ENCODE measurements at places on chromosomes 11 and 22.

DNA sequence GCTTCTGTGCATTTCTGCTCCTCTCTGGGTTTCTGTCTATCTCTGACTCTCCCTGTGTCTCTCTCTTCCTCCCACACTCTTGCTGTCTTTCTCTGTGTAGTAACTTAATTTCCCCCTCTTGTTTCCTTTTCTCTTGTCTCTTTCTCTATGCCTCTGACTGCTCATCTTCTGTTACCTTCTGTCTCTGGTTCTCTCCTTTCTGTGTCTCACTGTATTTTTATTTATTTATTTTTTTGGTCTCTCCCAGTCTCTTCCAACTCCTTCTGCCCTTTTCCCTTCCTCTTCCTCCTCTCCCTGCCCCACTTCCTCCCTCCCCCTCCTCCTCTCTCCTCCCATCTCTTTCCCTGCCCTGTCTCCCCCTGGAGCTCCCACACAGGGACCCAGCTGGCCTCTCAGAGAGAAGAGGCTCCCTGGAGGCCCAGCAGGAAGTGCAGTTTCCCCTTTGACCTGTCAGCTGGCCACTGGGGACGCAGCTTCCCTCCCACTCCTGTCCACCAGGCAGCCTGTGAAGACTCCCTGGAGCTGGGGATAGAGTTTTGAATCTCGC, 38.3 kb upstream of the MYH9 start:
- DNase-seq: no peak

DNA sequence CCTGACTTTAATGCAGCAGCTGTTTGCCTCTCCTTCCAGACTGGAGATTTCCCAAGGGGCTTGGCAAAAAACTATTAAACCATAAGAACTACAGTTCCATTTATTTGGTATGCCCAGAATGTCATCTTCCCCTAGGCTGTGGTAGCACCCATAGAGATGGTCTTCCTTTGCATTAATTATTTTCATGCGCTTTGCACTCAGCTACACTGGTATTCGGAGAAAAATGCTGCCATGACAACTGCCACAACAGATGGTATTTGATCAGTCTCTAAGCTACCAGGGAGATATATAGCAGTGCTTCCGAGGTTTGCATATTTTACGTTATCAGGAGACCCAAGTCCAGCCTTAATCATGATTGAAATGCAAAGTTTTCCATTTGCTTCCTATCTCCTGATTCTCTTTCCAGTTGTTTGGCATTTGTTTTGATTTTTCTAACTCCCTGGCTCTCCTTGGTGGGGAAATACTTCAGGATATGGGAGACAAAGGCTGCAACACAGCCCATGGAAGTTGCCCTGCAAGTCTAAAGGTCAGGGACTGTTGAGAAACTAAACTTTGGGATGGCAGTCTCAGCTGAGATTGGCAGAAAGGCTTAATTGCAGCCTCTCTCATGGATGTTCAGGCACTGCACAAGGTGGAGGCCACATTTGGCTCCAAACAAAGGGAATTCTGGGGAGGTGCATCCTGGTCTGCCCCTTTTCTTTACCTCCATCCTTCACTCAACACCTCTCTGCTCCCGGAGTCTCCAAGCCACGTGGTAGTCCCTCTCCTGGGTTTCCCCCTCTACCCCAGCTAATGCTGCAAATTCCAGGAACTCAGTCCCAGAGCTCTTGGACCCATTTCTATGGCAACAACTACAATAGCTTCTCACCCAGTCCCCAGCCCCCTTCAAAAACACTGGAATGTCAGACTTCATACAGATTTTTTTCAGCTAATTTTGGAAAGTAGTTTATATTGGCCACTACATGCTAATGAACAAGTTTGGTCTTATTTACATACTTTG, 151.8 kb downstream of the NAV2 start:
- DNase-seq: no peak

GRCh38 chr11:108938604-108939003, 273.7 kb downstream of the DDX10 start:
- DNase-seq: no peak

DNA sequence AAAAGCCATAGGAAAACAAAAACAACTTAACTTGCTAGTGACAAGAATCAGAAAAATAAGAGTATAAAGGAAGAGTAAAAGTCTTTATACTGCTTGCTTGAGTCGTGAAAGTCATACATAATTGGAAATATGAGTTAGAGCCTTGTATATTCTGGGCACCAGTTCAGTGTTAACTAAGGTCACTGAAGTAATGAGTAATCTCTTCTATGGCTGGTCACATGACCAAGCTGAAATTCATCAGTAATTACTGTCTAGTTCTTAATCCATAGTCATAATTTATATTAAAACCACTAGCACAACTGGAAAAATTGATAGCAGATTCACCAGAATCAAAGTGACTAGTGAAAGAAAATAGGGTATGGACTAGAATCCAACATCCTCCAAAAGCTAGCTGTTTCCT, 84.4 kb upstream of the SLC5A12 start:
- DNase-seq: no peak

GRCh38 chr11:120289426-120289825, 35.7 kb upstream of the TLCD5 start:
- DNase-seq: no peak

DNA sequence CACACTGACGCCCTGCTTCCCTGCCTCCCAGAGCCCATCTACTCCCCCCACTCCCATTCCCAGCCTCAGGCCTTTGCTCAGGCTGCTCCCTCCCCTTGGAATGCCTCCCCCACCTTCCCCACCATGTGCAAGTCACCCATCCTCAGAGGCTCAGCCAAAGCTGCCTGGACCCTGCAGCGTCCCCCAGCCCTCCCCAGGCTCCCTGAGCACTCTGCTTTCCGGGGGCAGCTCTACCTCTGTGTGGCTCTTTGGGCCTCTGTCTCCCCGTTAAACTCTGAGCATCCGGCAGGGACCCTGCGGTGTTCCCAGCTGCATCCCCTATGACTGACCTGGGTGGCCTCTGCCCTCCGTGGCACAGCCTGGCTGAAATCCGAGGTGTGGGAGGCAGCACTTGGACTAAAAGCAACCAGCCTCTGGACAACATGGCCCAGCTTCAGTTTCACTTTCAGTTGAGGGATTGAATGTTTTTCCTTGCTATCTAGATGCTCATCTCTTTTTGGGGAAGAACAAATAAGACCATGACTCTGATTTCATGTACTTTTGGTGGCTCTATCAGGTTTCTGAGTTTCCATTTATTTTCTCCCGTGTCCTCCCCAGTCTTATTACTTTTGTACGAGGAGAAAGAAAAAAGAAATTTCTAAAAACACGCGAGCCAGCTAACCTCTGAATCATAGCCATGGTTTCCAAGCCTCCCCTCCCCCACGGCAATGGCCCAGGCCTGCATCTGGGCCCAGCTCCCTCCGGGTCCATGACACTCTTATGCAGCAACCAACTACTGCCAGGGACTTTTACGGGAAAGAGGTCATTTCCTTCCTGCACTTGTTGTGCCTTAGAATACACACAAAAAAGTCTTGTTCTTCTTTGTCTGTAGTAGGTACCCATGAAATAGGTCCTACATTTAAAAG, 3.8 kb downstream of the APOL3 start:
- peak; percentile 66 for DNase-seq
